ENCODE measurements at places on chromosomes 3 and 15.

- DNase-seq, result no peak
These were observed 1.2 kb downstream of the CFAP91 start for GRCh38 chr3:119703820-119704531.

DNA sequence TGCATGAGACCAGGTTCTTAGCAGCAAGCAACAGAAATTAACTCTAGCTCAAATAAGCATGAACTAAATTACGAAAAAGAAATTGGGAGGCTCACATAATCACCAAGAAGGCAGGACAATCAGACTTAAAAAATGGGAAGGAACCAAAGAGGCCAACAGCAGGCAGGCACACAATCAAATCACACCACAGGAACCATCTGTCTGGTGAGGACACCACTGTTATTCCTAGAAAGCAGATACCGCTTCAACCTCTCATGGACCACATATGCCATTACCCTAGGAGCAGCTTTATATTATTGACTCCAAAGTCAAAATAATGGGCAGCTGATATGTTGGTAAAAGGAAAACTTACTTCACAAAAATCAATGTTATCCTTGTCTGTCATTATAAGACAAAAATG is 51.6 kb downstream of the SUCLG2 start:
- DNase-seq, result no peak

DNA sequence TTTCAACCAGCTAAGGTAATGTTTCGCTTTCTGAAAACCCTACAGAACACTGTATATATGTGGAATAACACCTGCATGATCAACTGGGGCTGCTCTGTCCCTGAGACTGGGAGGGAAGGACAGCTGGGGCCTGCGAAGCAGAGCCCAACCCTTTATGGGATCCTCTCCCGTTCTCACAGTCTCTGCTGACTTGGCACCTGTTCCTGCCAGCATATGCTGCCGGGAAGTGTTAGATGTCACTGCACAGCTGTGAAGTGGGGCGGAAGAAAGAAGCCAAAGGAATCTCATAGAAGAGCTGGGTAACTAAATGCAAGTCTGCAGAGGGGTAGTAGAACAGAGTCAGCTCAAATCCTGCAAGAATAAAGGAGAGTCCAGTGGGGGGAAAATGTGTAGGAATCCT is 29.6 kb downstream of the LRRC3B start:
- DNase-seq, result no peak

DNA sequence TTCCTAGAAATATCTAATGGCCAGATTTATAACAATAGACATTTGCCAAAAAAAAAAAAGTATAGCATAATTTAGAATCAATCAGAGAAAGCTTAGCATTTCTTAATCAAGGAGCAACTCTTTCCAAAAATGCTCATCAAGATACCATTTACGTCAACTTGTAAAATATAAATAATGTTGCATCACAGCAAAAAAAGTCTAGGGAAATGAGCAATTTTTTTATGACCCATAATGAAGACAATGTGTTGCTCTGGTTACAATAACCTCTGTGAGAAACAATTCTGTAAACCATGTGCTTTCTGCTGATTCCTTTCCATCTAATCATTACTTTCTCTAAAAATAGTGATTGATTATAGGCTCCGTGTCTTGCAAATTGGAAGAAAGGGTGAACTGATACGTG is 36.3 kb downstream of the KBTBD8 start:
- DNase-seq, result no peak

- no peak for DNase-seq
These were observed 32.8 kb upstream of the LRTM1 start for GRCh38 chr3:54960701-54961100.

Data from stimulated activated CD8-positive, alpha-beta memory T cell treated with anti-CD3 and anti-CD28 coated beads, Interleukin-4, amount 100 ng/mL, for 1 hour (primary cell).